ENCODE measurements at places on chromosomes 3 and 15. TPM values are rescaled to one million over a fixed set of nuclear protein-coding genes. Genes with fewer than 3 reads are reported as not detected.

DNA sequence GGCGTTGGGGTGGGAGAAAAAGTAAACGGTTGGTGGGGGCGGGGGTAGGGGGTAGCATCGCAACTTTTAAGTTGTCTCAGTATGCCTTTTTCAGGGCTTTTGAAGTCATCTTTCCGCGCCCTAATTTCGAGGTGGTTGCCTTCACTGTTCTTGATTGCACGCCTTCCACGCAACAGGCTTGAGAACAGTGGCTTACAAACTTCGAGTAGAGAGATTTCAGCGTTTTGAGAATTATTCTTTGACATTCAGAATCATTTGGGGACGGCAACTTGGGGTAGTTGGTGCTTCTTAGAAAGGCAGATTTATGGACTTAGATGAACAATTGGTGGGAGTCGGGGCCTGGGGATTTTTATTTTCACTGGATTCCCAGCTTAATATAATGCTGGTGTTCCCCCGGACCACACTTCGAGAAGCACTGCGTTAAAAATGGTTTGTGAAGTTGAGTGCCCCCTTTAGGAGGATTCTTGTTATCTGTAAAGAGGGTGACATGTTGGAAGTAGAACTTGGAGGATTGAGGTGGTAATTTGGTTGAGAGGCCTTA is 880 bp downstream of the PPP4R2 start:
- peak; percentile 48 for DNase-seq

GRCh38 chr3:21520106-21520963 is 230.7 kb downstream of the ZNF385D start:
- DNase-seq: no peak

DNA sequence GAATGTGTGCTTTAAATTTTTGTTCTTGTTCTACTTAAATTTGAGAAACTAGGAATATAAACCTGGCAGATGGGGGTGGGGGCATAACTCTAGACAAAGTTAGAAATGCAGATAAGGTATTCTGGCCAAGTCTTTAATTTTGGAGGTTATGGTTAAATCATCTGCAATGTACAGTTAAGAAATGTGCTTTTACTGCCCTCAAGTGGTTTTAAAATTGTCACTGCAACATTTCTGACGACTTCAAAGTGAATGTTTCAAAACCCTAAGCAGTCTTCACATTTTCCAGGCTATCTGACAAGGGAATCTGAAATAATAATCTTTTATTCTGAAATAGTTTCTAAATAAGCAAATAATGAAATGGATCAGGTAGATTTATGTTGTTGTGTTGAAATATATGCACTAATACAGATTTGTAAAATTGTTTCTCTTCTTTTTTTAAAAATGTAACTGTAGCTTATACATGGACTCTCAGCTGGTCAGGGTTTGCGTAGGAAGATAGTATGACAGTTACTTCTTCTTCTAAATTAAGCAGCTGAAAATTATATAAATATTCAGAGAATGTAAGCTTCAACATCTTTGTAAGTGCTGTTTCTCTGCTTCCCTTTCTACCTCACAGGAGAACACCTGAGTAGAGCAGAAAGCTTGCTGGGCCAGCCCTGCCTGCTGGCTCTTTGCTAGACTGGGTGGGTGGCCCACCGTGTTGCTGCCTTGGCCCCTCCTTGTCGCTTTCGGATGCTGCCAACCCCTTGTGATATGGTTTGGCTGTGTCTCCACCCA is 45.0 kb downstream of the SUCNR1 start:
- DNase-seq: peak; percentile 49

DNA sequence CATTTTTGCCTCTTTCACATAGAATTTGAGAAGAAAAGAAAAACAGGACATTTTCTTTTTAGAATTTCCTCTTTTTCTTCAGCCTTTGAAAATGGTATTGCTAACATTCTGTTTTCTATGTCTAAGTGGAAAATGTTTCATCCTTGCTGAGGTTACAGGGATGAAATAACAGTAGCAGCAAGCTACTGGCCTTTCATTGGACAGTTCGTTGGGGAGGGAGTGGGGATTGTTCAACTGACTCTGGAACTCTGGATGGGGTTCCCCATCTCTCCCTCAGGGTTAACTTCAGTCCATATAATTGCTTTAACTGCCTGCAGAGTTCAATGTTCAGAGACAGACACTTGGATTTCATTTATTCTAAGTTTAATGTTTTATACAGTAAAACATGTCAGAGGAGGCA is 346.0 kb downstream of the NLGN1 start:
- DNase-seq: no peak

ERC2 gene
- 0.75 TPM for total RNA-seq

PP2D1 gene
- not detected for total RNA-seq

MGLL gene
- 28.2 TPM for total RNA-seq

PRR20G gene
- total RNA-seq: not detected

GRCh38 chr3:14222457-14222856 is 43.8 kb downstream of the LSM3 start:
- no peak for DNase-seq

DNA sequence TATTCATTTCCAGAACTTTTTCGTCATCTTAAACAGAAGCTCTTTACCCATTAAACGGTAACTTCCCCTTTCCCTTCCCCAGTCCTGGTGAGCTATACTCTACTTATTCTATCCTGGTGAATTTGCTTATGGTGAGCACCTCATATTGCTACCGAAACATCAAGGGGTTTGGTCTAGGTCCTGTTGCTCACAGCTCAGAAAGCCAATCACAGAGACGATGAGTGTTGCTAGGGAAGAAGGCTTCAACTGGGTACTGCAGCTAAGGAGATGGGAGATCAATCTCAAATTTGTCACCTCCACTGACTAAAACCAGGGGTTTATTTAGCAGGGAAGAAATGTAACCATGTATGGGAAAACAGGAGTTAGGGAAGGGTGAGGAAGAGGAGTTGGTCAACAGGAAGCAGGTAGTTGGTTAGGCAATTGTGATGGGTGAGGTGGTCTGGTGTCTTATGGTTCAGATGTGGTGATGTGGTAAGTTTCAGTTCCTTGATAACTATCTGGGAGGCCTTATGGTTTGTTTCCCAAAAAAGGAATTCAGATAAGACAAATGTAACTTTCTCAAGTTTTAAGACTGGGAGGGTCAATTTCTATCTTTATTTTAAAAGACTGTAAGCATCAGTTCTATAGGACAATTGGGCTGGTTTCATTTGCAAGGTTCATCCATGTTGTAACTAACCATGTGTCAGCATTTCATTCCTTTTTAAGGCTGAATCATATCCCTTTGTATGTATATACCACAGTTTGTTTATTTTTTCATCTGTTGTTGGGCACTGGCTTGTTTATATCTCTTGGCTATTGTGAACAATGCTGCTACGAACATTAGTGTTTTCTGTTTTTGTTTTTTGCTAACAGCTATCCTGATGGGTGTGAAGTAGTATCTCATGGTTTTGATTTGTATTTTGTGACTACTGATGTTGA is 24.3 kb downstream of the ARHGAP11B start:
- DNase-seq: no peak

CDHR4 gene
- 2.0 TPM for total RNA-seq

LRRIQ4 gene
- 1.3 TPM for total RNA-seq

GRCh38 chr3:133393691-133394474 is 6.0 kb upstream of the BFSP2 start:
- no peak for DNase-seq

- no peak for DNase-seq
These were observed 19.4 kb upstream of the SLC41A3 start for GRCh38 chr3:126103121-126104027.

DNA sequence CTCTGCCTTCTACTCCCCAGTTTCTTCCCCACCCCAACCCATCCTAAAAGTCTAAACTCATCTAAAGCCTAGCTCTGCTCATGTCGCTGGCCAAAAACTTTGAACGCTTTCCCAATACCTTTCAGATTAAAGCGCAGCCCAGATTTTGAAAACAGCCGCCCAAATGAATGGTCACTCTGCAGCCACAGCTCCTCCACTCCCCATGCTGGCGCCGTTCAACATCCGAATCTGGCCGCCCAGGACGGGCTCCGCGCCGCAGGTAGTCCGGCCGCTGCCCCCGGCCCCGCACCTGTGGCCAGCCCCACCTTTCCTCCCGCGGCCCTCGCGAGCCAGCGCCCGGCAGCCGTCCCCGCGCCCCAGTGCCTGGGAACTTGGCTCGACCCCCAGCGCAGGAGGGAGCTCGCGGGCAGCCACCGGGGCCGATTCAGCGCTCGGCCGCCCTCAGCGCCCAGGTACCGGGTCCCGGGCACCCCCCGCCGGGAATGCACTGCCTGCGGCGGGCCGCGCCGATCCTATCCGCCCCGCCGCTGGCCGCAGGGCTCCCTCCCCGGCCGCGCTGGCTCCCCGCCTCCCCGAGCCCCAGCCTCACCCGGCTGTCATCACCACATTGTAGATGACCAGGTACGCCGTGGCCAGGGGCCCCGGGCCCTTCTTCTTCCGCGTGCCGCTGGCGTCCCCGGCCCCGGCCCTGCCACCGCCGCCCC is 417 bp downstream of the HACD2 start:
- no peak for DNase-seq

CAMKV gene
- total RNA-seq: not detected

RLBP1 gene
- total RNA-seq: not detected

- DNase-seq: no peak
These were observed 4.2 kb downstream of the KLF13 start for GRCh38 chr15:31330836-31331235.

DUOXA1 gene
- total RNA-seq: 0.75 TPM

TRIM42 gene
- total RNA-seq: not detected

DNA sequence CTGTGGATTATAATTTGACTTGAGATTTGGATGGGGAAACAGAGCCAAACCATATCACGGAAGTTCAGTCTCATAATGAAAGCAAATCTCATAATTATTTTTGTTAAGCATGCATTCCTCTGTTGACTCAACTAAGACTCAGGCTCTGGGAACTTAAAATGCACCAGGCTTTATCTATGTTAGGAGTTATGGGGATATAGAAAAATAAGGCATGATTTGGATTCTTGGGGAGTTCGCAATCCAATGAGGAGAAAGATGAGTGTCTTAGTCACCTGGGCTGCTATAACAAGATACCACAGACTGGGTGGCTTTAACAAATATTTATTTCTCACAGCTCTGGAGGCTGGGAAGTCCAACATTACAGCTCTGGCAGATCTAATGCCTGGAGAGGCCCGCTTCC is 89.4 kb upstream of the TJP1 start:
- no peak for DNase-seq

- DNase-seq: no peak
These were observed 5.3 kb downstream of the IP6K2 start for GRCh38 chr3:48711727-48712126.

DNA sequence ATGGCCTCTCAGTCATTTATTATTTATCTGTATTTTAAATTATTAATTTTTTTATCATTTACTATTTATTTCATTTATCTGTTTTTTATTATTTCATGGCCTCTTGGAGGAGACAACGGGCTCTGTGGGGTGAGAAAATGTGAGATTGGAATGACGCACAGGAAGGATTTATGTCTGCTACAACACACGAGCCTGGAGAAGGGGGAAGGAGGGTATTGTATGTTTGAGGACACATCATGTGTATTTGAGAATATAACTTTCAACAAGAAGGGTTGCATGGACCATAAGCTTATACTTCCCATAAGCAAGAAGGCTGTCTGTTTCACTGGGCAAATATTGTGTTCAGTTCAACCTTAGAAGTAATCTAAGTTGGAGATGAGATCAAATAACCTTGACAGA is 31.7 kb downstream of the LSM3 start:
- DNase-seq: no peak

AGBL1 gene
- total RNA-seq: not detected

- peak; percentile 77 for DNase-seq
These were observed 86.8 kb downstream of the CCK start for GRCh38 chr3:42179110-42179725.

PROK2 gene
- not detected for total RNA-seq

DNA sequence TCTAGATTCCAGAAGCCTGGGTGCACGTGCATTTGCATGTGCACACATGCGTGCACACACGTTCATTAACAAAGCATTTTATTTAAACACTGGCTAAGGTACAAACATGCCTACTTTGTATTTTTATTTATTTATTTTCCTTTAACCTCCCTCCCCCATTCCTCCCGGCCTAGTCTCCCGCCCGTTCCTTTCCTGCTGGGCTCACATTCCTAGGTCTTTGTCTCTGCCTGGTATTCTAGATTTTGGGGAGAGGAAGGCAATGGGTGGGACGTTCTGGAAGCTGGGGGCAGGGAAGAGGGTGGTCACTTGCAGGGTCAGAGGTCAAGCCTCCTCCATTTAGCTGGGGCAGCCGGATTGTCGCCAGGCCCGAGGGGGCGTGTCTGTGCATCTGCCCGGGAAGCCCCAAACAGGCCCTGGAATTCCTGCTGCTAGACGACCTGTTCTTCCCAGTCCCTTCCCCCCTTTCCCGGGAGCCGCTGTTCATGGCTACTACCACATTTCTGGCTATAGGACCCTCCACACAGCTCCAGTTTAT is 51.8 kb downstream of the TRIM71 start:
- no peak for DNase-seq

DNA sequence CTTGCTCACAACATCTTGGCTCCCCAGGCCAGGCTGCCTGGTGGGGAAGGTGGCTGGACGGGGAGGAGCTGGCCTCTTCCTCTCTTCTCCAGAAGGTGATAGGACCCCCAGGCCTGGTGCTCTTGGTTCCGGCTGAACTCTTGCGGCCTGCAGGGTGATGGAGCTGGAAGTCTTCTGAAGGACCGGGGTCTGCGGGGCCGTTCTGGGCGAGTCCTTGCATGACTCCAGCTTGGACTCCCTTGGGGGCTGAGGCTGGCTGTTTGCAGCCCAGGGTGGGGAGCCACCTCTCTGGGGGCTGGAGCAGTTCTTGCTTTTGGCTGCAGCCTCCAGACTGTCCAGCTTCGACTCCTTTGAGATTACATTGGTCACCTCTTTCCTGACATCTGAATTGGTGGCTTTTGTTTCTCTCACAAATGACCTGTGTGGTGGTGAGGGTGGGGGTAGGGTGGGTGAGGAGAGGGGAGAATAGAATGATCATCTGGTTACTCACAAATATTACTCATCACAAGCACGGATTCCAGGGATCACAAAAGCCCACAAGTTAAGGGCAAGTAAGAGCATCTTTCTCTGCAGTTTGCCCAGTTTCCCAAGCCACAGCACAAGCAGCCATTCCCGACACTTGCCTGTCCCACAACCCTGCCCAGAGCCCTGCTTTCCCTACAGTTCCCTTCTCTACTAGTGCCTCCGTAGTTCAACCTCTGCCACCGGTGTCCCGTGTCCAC is 149.1 kb upstream of the HACD2 start:
- DNase-seq: peak; percentile 23

SCG3 gene
- total RNA-seq: not detected

GRCh38 chr3:171465763-171466162 is 5.6 kb upstream of the TNIK start:
- no peak for DNase-seq
